ENCODE measurements at places on chromosomes 6 and 20. TPM values are rescaled to one million over a fixed set of nuclear protein-coding genes. Genes with fewer than 3 reads are reported as not detected.

Gene ZSCAN23
- 4.5 TPM for total RNA-seq

Gene SIRPD
- total RNA-seq, result not detected

Gene WASF1
- 14.2 TPM for total RNA-seq

Gene MYMX
- not detected for total RNA-seq

Gene ENPP5
- total RNA-seq, result 0.65 TPM

Gene C4A
- 6.8 TPM for total RNA-seq

Gene BRPF3
- total RNA-seq, result 28.4 TPM

Gene CRISP3
- not detected for total RNA-seq

Gene ZC3H12D
- 0.24 TPM for total RNA-seq

Gene PACSIN1
- total RNA-seq, result not detected

Gene BLCAP
- total RNA-seq, result 68.4 TPM

Gene GPX5
- not detected for total RNA-seq

Gene TSHZ2
- total RNA-seq, result 1.1 TPM

Gene MAS1
- not detected for total RNA-seq

Gene DACT2
- total RNA-seq, result not detected

Gene MYB
- 0.16 TPM for total RNA-seq

Gene UBD
- not detected for total RNA-seq

Gene CLDN20
- total RNA-seq, result not detected

Gene IL17F
- total RNA-seq, result not detected

Gene SCRT2
- not detected for total RNA-seq
